Fibroblast of lung (primary cell): ENCODE measurements at places on chromosomes 5 and 9. TPM values are rescaled to one million over a fixed set of nuclear protein-coding genes. Genes with fewer than 3 reads are reported as not detected.

The TLX3 gene
- not detected in 2 replicates for total RNA-seq

The NUTM2G gene
- total RNA-seq, result not detected in 2 replicates

The CMYA5 gene
- 4.1 and 7.8 TPM in 2 replicates for total RNA-seq

The ABO gene
- not detected in 2 replicates for total RNA-seq

The FAF2 gene
- 35.4 and 38.5 TPM in 2 replicates for total RNA-seq

The SHB gene
- 12.6 and 13.9 TPM in 2 replicates for total RNA-seq

The FABP6 gene
- not detected in 2 replicates for total RNA-seq

The GLDC gene
- 0.51 and 0.83 TPM in 2 replicates for total RNA-seq

The EIF4E1B gene
- total RNA-seq, result not detected in 2 replicates

The FOXD4L6 gene
- total RNA-seq, result not detected in 2 replicates

The ANXA2R gene
- total RNA-seq, result 1.8 and 3.1 TPM in 2 replicates

GRCh38 chr5:17252543-17252942, 35.1 kb downstream of the BASP1 start:
- peak; percentile 64 for DNase-seq

DNA sequence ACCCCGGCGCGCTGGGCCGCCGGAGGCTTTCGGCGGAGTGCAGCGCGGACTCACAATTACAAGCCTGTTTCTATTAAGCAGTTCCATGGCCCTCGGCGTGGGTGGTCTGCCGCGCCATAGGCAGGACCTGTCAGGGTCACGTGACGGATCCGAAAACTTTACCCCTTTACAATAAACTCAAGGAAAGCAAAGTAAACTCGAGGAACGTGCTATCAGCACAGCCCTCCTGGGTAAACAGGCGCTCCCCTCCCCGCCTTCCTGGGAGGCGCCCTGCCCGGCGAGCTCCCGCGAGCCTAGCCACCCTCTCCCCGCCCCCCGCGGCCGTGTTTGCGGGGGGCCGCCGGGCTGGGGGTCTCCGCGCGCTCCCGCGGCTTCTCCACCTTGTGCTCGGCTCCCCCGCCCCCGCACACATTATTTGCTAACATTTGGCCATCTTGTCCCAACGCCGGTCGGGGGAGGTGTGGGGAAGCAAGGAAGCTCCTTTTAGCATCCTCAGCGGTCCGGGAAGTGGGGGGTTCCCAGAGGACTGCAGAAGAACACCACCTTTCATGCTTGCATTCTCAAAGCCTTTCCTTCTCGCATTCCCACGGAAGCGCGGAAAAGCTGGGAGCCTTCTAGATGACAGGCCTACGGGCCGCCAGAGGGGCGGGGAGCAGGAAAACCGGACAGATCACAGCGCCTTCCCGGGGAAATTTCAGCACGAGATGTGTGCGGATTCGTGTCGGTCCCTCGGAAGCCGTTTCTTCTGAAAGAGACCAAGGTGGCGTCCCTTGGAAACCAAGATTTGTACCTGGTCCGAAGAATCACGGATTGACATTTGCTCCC, at the start of gene PTCH1:
PTCH1 (minus strand) TSS at position 238 of the 825 bp plus-strand sequence.
- peak; percentile 68 for DNase-seq

DNA sequence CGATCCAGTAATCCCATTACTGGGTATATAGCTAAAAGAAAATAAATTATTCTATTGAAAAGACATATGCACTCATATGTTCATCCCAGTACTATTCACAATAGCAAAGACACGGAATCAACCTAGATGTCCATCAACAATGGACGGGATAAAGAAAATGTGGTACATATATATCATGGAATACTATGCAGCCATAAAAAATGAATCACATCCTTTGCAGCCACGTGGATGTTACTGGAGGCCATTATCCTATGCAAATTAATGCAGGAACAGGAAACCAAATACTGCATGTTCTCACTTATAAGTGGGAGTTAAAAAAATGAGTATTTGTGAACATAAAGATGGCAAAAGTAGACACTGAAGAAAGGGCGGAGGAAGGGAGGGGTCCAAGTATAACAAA, 16.6 kb upstream of the IRGM start:
- no peak for DNase-seq

DNA sequence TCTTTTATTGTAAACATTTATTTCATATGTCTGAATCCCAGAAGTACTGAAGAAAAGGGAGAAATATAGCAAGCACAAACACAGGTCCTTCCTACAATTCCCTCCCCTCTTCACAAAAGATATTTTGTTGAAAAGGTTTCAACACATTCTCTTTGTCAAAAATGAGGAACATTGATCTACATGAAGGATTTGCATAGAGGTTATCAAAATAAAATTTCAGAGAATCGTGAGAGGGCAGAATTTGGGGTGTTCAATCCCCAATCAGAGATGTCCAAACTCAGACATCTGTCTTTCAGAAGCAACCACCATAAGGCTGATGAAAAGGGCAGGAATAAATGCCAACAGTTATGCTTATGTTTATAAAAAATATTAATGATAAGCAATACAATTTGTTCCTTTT, 69.2 kb downstream of the MARCHF3 start:
- no peak for DNase-seq

GRCh38 chr5:119357808-119358529, 2.1 kb downstream of the TNFAIP8 start:
- DNase-seq, result no peak

DNA sequence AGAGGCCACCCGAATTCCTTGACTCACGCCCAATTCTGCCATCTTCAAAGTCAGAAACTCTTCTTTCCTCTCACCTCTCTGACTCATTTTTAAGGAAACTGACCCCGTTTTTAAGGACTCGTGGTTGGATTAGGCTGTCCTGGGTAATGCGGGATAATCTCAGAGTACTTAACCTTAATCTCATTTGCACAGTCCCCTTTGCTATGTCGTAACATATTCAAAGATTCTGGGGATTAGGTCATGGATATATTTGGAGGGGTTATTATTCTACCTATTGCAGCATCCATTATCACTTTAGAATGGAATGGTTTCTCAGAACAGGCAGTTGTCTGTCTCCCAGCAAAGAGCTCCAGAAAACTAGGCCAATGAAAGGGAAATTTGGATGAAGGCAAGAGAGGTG, 80.8 kb upstream of the IL12B start:
- DNase-seq, result no peak

GRCh38 chr9:126373241-126373640, 46.6 kb downstream of the MVB12B start:
- DNase-seq, result no peak

- DNase-seq, result no peak
These were observed 595.9 kb downstream of the DNAH5 start for GRCh38 chr5:13348568-13348967.

DNA sequence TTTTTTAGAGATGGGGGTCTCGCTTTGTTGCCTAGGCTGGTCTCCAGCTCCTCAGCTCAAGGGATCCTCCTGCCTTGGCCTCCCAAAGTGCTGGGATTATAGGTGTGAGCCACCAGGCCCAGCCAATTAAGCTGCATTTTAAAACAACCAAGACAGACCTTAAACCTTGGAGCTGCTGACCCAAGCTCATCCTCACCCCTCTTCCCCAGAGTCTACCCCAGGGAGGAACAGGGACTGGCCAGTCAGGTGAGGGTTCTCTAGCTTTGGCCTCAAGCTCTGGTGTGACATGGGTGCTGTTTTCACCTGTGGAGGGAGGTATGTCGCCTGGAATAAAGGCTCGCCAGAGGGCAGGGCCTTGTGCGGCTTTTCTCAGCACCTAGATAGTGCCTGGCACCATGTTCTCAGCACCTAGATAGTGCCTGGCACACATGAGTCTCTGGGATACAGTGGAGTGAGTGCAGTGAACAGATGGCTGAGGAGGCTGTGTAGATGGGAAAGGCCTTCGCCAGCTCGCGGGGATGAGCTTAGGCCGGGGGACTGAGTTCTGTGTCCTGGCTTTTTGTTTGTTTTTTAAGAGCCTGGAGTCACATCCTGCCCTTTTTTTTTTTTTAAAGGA, 7.4 kb downstream of the CDK9 start:
- no peak for DNase-seq

DNA sequence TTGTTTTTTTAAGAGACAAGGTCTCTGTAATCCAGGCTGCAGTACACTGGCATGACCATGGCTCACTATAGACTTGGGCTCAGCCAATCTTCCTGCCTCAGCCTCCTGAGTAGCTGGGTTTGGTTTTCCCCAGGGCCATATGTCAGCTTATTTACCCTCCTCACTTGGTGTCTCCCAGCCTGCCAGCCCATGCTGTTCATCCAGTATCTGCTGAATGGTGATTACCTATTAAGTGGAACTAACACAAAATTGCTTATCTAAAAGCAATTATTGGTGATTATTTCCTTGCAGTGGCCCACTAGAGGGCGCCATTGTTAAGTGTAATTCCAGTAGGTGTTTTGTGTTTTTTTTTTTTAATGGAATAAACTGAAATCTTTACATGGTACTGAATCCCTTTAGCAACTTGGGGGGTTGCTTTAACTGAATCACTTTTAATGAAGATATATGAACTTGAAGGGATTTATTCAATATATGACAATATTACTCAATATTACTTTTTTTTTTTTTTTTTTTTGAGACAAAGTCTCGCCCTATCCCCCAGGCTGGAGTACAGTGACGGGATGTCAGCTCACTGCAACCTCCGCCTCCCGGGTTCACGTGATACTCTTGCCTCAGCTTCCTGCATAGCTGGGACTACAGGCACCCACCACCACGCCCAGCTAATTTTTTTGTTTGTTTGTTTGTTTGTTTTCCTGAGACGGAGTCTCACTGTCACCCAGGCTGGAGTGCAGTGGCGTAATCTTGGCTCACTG, 13.8 kb downstream of the EXOSC2 start:
- DNase-seq, result peak; percentile 80

DNA sequence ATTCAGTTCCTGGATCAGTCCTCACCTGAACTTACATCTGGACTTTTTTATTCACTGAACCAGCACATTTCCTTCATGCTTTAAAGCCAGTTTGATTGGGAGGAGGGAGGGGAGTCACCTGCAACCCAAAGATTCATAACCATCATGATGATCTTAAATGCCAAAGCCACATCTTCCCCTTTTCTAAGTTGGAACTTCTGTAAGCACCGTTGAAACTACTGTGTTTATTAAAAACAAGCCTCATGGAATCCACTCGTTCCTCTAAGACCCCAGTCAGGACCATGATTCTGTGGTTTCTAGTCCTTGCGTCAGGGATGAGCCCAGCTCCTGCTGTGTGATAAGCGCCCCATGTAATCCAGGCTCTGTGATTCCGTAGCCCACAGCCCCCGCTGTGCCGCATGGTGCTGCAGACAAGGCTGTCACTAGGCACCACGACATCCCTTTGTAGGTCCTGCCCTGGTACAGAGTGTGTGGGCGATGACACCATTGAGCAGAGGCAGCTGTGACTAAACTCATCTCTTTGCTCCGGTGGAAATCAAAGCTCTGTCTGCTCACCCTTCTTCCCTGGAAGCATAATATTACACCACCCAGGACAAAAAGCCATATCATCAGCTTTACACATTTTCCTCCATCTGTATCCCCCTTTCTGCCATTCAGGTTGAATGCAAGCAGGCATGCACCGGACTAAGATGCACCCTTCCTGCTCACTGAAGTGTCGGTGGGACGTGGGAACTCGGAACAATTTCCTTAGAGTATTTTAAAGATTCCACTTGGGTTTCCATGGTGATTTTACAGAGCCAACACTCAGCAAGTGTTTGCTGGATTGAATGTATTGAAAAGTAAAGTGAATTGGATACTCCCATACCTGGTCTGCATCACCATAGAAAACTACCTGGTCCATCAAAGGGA, 132.0 kb upstream of the FSTL4 start:
- no peak for DNase-seq

DNA sequence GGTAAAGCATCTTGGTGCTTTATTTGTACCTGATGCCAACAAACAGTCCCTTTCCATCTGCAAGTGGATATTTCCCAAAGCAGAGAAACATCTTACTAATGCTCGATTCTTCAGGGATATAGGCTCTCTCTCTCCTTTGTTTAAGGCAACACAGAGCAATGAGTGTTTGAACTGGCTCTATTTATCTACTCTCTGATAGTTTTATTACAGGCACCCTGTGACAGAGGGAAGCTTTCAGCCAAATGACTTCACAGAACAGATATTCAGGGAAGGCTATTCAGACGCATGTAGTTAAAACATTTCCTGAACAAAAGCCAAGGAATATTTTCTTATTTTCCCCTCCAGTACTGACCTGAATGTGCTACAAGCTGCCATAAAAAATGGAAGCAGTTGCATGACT, 141.8 kb downstream of the YIPF5 start:
- peak; percentile 92 for DNase-seq

GRCh38 chr5:45741110-45741509, 44.9 kb upstream of the HCN1 start:
- DNase-seq, result no peak

GRCh38 chr9:93486268-93486667, 32.9 kb upstream of the FAM120AOS start:
- DNase-seq, result no peak

DNA sequence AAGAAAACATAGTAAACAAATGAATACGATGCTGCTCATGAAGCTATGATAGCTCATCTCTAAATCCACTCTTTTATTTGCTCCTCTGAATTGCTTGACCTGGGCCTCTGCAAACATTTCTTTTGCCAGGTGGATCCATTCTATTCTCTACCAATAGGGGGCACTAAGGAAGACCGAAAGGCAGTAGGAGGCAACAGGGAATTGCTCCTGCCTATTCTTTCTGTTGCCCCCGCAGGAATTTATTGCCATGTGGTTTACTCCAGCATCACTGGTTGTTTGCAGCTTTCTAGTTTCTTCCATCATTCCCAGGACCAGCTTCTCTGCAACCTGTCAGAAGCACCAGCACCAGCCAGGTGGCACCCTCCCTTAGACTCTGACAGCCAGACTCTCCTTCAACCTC, 5.3 kb downstream of the GAPT start:
- no peak for DNase-seq

DNA sequence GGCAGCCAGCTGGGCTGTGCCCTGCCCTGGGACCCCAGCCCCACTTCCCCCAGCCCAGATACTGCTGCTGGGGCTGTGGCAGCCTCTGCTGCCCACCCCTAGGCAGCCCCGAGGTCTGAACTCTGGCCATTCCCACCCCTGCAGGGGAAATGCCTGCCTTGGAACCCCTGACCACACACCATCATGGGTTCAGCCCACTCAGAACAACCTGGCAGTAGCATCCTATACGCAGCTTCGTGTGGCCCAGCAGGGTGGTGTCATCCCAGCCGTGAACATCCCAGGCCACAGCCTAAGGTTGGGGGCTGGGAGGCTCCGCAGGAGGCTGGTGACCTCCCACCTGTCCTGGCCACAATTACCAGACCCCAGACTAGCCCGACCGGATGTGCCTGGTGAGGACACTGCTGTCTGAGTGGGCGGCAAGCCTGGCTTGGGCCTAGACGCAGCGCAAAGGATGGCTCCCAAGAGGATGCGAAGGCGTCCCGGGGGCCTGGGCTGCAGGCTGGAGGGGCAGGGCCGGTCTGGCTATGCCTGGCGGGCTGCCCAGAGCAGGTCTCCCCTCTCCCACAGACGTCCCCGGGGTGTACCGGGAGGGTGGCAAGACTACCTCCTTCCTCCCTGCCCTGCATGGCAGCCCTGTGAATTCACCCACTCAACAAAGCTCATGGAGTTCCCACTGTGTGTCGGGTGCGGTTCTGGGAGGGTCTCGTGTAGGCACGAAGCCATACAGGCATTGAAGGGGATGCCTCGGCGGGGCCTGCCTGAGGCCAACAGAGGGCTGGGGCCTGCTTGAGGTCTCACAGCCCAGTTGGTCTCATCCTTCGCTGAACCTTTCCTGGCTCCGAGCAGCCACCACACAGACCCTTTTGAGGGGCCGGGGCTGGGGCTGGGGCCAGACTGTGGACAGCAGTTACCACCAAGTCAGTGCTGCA, 1.5 kb upstream of the SLC34A3 start:
- DNase-seq, result no peak

- DNase-seq, result peak; percentile 75
These were observed 124.7 kb downstream of the FBN2 start for GRCh38 chr5:128413356-128413755.

- DNase-seq, result no peak
These were observed 269.5 kb downstream of the CD180 start for GRCh38 chr5:66927140-66927539.
